Erythroblast (primary cell): ENCODE measurements at places on chromosomes 2 and 18.

GRCh38 chr18:75049455-75049789 is 159.5 kb downstream of the PTGR3 start:
- no peak for DNase-seq

- DNase-seq, result no peak
Measured at GRCh38 chr2:164281896-164282295, 339.4 kb downstream of the GRB14 start.

GRCh38 chr2:118844261-118845004 is 3.0 kb downstream of the EN1 start:
- no peak for DNase-seq

DNA sequence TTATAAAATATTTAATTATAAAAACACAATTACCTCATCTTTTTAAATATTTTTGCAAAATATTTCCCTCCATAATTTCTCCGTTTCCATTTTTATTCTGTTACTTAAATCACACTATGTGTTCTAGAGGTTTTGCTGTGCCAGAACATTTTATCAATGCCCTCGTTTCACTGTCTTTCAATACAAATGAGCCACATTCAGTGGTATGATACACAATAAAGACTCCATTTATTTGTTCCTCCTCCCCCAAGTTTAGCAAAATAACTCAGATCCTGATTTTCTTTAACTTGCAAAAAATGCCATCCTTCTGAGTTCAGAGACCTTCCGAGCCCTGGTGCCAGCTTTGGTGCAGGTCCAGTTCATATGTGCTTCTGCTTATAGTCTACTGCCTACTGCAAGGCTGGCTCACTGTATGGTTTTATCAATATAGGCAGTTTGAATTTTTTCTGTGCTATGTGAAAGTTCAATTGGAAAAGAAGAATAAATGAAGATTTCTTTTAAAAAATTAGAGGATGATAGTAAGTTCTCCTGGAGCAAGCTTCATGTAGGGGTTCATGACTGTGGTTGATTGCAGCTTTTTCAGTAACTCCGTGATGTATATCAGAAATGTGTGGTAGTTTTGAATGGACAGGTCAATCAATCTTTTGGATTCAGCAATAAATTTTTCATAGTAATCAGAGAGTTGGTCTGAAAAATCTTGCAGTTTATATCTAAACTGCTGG is 42.5 kb downstream of the APOB start:
- no peak for DNase-seq

- DNase-seq, result no peak
Measured at GRCh38 chr2:140011287-140011686, 1231.1 kb upstream of the NXPH2 start.

DNA sequence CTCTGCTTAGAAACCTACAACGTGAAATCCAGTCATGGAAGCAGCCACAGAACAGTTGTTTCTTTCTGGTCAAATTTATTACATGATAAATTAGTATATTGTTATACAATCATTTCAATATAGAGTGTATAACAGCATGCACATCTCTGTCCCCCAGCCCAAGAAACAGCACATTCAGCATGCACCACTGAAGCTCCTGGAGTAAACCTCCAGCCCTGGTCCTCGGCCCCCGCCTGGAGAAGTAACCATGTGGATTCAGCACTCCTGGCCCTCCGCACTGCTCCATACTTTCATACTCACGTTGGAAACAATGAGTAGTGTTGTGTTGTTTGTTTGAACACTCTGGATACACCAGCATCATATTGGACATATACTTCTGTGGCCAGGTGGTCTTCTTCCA is 15.3 kb upstream of the ID2 start:
- DNase-seq, result no peak

DNA sequence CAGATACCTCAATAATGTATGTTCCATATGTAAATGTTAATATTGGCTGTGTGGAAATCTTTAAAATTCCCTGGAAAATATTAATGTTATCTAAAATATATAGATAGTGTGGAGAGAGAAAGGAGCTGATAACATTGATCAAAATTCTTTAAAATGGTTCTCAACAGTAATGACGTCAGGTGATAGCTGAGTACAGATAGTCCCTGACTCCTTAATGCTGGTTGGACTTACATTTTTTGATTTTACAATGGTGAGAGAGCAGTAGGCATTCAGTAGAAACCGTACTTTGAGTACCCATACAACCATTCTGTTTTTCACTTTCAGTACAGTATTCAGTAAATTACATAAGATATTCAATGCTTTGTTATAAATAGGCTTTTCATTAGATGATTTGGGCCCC is 146.6 kb downstream of the GALNT3 start:
- DNase-seq, result no peak

GRCh38 chr2:173048522-173048896 is 27.1 kb upstream of the MAP3K20 start:
- no peak for DNase-seq

- DNase-seq, result no peak
Measured at GRCh38 chr2:171602352-171602751, 80.1 kb downstream of the CYBRD1 start.

DNA sequence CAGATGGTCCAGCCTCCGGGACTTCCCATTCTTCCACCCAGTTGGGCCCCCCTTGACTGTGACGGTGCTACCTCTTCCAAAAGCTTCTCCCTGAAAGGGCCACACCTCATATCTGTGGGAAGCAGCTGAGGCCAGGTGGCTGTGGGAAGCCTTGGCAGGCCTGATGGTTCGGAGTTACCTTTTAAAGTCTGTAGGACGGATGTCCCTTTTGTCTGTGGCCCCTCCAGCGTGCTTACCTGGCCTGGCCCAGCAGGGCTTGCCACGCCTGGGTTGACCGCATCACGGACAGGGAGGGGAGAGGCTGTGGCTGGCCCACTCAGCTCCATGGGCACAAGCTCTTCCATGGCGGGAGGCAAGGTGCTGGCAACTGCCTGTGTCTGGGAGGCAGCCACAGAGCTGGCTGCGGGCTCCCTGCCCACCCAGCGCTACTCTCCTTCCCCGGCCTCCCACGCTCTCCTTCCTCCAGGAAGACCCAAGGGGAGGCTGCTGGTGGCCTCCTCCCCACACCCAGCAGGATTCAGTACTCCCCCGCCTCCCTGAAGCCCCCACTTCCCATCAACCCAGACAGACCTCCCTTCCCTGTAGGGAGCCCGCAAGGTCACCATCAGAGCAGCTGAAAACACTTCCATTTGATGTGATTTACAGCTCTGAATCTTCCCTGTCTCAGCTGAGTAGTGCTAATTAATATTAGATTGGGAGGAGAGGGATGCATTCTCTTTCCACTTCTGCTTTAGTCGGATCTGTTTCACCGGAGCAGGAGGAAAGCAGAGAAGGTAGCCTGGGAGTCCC is 52.8 kb downstream of the EDAR start:
- no peak for DNase-seq

- no peak for DNase-seq
Measured at GRCh38 chr18:77918730-77919129, 669.1 kb downstream of the GALR1 start.

- DNase-seq, result no peak
Measured at GRCh38 chr2:152344579-152345195, 9.7 kb downstream of the FMNL2 start.

- DNase-seq, result no peak
Measured at GRCh38 chr2:35408320-35408719, 947.3 kb upstream of the CRIM1 start.

GRCh38 chr2:32838949-32839348 is 107.8 kb upstream of the LTBP1 start:
- no peak for DNase-seq

DNA sequence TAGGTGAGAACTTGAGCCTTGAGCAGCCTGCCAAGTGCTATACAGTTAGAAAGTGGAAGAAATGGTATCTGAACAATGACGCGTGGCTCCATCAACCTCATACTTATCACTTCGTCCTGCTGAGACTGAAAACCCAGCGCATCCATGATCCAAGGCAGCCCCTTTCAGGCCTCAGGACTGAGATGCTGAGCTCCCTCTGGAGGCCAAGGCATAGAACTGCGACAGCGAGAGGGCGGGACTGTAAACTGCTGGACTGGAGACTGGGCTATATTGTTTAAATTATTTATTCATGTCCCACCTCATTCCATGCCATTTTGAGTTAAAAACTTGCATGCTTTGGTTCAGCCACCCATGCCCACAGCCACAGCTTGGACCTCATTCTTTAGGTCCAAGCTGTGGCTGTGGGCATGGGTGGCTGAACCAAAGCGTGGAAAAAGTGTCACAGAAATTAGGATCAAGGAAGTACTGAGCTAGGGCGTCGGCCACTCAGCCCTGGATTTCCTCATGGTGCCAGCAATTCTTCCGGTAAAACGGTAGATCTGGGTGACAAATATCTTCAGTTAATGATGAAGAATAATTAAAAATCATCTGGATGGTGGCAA is 195.5 kb downstream of the L3MBTL4 start:
- peak; percentile 21 for DNase-seq

- DNase-seq, result no peak
Measured at GRCh38 chr2:166088634-166089033, 39.2 kb downstream of the SCN1A start.
